ENCODE measurements at places on chromosomes 12 and 14. TPM values are rescaled to one million over a fixed set of nuclear protein-coding genes. Genes with fewer than 3 reads are reported as not detected.

- no peaks in the 10 kb centered on the region for H3K27me3 ChIP-seq
- no peak overlapping the region for H3K4me3 ChIP-seq
- no peak for DNase-seq
- peaks cover 10% of the 10 kb centered on the region for H3K4me1 ChIP-seq
- peaks cover 6% of the 10 kb centered on the region for H3K36me3 ChIP-seq
These were observed 85.9 kb downstream of the TTC7B start for GRCh38 chr14:90730206-90730766.

DNA sequence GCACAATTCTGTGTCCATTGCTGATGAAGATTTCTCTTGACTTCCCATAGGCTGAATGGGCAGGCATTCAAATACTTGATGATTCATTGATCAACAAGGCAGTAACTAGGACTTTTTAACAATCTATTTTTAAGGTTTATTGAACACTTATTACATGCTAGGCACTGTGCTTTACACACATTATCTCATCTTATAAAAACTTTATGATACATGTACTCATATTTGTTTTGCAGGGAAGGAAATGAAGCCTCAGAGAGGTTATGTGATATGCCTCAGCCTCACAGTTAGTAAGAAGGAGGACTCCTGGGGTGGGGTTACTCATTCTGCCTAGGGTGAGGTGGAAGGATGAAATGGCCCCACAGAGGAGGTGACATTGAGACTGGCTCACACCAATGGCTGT, 12.9 kb upstream of the EMP1 start:
- DNase-seq, result no peak
- H3K4me3 ChIP-seq, result no peak overlapping the region
- H3K27ac ChIP-seq, result no peak overlapping the region
- H3K36me3 ChIP-seq, result no peaks in the 10 kb centered on the region

GRCh38 chr12:870378-870777, 79.1 kb downstream of the RAD52 start:
- H3K4me3 ChIP-seq, result no peak overlapping the region
- H3K27me3 ChIP-seq, result no peaks in the 10 kb centered on the region
- DNase-seq, result no peak
- no peaks in the 10 kb centered on the region for H3K4me1 ChIP-seq
- no peak overlapping the region for H3K27ac ChIP-seq

Gene AQP6
- 0.16 TPM for total RNA-seq

DNA sequence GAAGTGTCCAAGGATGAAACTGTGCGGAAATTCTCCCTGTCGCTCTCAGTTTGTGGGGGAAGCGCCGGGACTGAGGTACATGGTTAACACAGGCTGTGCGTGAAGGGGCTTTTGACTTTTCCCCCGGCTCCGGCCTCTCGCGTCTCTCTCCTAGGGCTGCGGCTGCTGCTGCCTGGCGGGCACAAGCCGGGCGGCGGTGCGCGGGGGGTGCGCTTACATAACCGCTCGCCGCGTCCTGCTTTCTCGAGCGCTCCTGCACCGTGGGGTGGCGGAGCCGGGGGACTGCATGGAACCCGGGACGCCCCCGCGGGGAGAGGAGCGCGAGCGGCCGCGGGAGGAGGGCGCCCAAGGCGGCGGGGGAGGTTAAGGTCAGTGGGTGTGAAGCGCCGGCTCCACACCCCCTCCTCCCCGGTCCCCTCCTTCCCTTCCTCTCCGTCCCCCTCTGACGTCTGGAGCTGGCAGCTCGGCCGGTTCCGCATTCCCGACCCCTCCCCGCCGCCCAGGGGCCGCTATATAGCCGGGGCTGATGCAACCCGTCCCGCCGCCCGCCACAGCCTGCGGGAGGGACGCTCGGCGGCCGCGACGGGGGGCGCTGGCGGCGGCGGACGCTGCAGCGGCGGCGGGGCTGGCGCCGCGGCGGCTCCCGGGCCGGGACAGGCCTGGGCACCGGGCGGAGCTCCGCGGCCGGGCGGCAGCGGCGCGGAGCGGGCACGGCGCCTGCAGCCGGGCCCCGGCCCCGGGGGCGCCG, at the start of gene JDP2:
Gene JDP2, plus strand, starts transcription at position 541 of the 748 bp plus-strand sequence. CDS start 9,899 bp downstream, outside the sequence.
- peak within 1 kb of the TSS; percentile 82 for H3K4me3 ChIP-seq
- DNase-seq, result peak; percentile 83
- H3K36me3 ChIP-seq, result peaks cover 6% of the 10 kb centered on the region
- peak within 1 kb of the TSS; percentile 95 for H3K27ac ChIP-seq
- peaks cover 56% of the 10 kb centered on the region for H3K4me1 ChIP-seq

GRCh38 chr12:6603095-6603567, 4.0 kb downstream of the CHD4 start:
- no peak for DNase-seq
- peaks cover 32% of the 10 kb centered on the region for H3K4me1 ChIP-seq
- H3K27ac ChIP-seq, result peak overlapping the region; percentile 81

- no peak overlapping the region for H3K27ac ChIP-seq
- H3K4me1 ChIP-seq, result no peaks in the 10 kb centered on the region
These were observed 1051.0 kb upstream of the FOXG1 start for GRCh38 chr14:27715561-27715960.

- H3K4me1 ChIP-seq, result peaks cover 16% of the 10 kb centered on the region
- H3K27me3 ChIP-seq, result no peaks in the 10 kb centered on the region
- H3K36me3 ChIP-seq, result peaks cover 16% of the 10 kb centered on the region
- H3K4me3 ChIP-seq, result no peak overlapping the region
These were observed 31.1 kb downstream of the ATF7 start for GRCh38 chr12:53594897-53595615.

Gene STAC3
- 10.6 TPM for total RNA-seq

Gene BCL11B
- total RNA-seq, result 11.8 TPM

Gene KRT82
- total RNA-seq, result not detected

GRCh38 chr14:38083039-38083438, 124.7 kb upstream of the SSTR1 start:
- no peak overlapping the region for H3K4me3 ChIP-seq
- H3K36me3 ChIP-seq, result no peaks in the 10 kb centered on the region
- H3K27me3 ChIP-seq, result peaks cover 3% of the 10 kb centered on the region

- H3K4me3 ChIP-seq, result no peak overlapping the region
- H3K27ac ChIP-seq, result no peak overlapping the region
- peaks cover 35% of the 10 kb centered on the region for H3K36me3 ChIP-seq
- no peak for DNase-seq
- H3K4me1 ChIP-seq, result no peaks in the 10 kb centered on the region
- no peaks in the 10 kb centered on the region for H3K27me3 ChIP-seq
These were observed 8.7 kb downstream of the CACNB3 start for GRCh38 chr12:48827026-48827425.

Gene MAP3K9
- total RNA-seq, result 9.2 TPM

GRCh38 chr14:71139294-71139946, 232.2 kb downstream of the PCNX1 start:
- DNase-seq, result no peak
- H3K36me3 ChIP-seq, result no peaks in the 10 kb centered on the region
- H3K27me3 ChIP-seq, result no peaks in the 10 kb centered on the region
- H3K27ac ChIP-seq, result no peak overlapping the region
- H3K4me1 ChIP-seq, result peaks cover 5% of the 10 kb centered on the region
- no peak overlapping the region for H3K4me3 ChIP-seq

DNA sequence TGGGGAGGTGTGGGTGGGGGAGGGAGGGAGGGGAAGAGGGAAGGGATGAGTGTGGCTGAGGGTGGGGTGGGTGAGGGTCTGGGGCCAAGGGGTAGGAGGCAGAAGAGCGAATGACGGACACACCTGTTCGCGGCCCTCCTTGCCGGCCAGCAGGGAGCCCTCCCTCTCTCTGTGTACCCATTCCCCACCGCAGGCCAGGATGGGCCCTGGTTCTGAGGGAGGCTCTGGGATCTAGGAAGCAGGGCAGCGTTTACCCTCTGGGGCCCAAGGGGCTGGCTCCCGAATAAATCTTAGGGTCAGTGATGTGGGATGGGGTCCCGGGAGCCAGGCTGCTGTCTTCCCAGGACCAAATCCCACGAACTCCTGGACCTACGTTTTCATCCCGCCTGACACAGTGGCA, 46.0 kb upstream of the ESRRB start:
- H3K4me1 ChIP-seq, result no peaks in the 10 kb centered on the region
- H3K36me3 ChIP-seq, result no peaks in the 10 kb centered on the region
- H3K27me3 ChIP-seq, result peaks cover 71% of the 10 kb centered on the region

DNA sequence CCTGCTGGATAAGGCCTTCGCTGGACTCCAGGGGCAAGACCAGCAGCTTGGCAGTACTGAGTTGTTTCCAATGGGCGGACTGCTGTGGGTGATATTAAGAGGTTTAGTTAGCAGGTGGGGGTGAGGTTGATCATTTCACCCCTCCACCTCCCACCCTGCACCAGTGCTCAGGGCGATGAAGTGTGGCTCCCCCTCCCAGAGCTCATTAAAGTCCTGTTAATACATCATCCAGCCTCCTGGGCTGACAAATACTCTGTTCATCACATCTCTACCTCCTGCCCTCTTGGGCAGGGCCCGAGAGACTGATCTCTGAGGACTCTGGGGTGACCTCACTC, 2.4 kb upstream of the FIGNL2 start:
- no peak for DNase-seq
- H3K27me3 ChIP-seq, result no peaks in the 10 kb centered on the region
- no peak overlapping the region for H3K4me3 ChIP-seq

DNA sequence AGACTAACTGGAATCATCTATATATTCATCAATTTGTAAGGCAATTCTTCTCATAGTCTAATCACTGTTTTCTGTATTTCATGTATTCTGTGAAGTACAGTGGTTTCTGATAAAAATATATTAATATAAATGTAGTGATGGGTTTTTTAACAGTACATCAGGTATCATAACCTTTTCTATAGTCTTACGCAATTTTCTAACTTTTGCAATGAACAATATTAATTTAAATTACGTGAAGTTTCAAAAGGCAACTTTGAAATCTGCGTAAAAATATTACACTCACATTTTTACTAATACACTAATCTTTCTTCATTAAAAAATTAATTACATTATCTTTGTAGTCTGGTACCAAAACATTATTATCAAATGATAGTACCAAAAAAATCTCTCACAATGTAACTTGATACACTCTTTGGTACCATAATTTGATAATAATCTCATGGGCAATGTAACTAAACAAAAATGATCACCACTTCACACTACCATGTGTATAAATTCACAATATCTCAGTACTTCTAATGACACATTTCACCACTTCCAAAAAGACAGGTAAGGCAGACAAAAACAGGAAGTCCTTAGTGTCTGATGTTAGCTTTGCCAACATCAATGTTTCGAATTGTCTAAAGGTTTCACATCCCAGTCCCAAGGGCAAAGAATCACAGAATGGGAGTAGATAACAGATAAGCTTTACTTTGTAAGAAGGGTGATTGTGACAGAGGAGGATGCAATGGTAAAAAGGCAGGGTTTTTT, 8.7 kb downstream of the DNAI7 start:
- no peak overlapping the region for H3K4me3 ChIP-seq
- peaks cover 4% of the 10 kb centered on the region for H3K4me1 ChIP-seq
- H3K27me3 ChIP-seq, result no peaks in the 10 kb centered on the region
- H3K27ac ChIP-seq, result no peak overlapping the region

DNA sequence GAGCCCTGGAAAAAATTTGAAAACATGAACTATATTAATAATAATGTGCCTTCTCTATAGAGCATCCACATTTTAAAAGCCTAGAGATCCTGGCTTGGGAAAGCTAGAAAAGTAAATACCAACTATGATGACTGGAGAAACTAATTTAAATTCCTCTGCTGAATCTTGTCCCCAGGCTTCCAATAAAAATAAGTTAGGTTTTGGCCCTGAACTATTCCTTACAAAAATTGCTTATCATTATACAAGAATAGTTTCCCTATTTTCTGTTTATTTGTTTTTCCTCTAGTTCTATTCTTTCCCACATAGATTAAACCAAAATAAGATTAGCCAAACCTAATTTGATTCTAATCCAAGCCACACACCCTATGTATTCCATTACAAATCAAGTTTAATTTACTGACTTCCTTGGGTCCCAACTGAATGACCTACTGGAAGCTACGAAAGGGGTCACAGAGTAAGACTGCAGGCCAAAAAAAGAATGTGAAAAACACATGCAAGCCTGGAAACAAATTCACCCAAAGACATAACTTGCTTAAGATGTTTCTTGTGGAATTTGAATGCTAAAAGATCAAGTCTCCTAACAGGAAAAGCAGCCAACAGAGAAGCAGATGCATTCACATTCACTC, 133.0 kb downstream of the PAWR start:
- no peaks in the 10 kb centered on the region for H3K27me3 ChIP-seq
- DNase-seq, result no peak
- peaks cover 23% of the 10 kb centered on the region for H3K36me3 ChIP-seq
- H3K4me1 ChIP-seq, result peaks cover 44% of the 10 kb centered on the region

DNA sequence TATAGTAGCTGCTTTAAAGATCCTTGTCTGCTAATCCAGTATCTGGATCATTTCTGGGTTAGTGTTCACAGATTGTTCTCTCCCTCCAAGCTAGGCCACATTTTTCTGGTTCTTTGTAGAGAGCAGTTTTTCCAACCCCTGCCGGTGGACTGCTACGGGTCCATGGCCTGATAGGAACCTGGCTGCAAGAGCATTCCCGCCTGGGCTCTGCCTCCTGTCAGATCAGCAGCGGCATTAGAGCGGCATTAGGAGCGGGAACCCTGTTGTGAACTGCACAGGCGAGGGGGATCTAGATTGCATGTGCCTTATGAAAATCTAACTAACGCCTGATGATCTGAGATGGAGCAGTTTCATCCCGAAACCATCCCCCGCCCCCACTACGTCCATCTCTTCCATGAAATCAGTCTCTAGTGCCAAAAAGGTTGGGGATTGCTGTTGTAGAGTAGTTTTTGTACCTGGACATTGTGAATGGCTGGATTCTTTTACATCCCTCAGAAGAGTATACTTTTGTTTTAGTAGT, 50.4 kb downstream of the MYRFL start:
- H3K4me1 ChIP-seq, result peaks cover 11% of the 10 kb centered on the region
- H3K27ac ChIP-seq, result no peak overlapping the region
- no peaks in the 10 kb centered on the region for H3K36me3 ChIP-seq
- H3K27me3 ChIP-seq, result peaks cover 6% of the 10 kb centered on the region
- no peak for DNase-seq

DNA sequence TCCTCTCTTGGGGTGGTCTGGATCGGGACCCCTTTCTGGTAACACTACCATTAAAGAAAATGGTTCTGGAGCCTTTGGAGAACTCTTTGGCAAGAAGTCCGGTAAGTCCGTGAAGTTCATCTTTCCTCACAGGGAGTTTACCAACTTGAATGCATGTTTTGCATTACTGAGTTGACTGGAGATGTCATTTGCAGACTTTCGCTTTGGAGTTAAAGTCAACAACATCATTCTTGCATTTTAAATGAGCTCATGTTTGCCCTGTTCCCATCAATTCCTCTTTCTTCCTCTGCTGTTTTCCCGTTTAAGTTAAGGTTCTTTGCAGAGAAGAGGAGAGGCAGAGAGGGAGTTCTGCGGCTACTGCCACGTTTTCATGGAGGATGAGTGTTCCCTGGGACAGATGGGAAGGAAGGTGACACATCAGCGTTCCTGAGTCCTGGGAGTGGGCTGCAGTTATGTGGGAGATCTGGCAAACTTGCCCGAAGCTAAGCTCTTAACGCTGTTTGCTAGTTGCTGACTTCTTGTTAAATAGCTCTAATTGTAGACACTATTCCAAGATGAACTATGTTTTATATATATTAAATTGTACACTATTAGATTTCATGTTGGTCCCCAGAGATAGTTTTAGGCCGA, 18.8 kb upstream of the PRICKLE1 start:
- H3K36me3 ChIP-seq, result no peaks in the 10 kb centered on the region
- H3K27me3 ChIP-seq, result peaks cover 2% of the 10 kb centered on the region
- H3K4me3 ChIP-seq, result no peak overlapping the region
- H3K27ac ChIP-seq, result no peak overlapping the region
- H3K4me1 ChIP-seq, result peaks cover 26% of the 10 kb centered on the region
- no peak for DNase-seq

- no peaks in the 10 kb centered on the region for H3K36me3 ChIP-seq
- H3K27ac ChIP-seq, result no peak overlapping the region
- DNase-seq, result peak; percentile 52
These were observed 17.4 kb upstream of the FLVCR2 start for GRCh38 chr14:75561013-75561432.
